ENCODE measurements at places on chromosomes 13 and 19.

GRCh38 chr13:30738526-30739236, 3.3 kb downstream of the ALOX5AP start:
- DNase-seq, result no peak

GRCh38 chr13:87538366-87539052, 132.7 kb upstream of the SLITRK5 start:
- no peak for DNase-seq

DNA sequence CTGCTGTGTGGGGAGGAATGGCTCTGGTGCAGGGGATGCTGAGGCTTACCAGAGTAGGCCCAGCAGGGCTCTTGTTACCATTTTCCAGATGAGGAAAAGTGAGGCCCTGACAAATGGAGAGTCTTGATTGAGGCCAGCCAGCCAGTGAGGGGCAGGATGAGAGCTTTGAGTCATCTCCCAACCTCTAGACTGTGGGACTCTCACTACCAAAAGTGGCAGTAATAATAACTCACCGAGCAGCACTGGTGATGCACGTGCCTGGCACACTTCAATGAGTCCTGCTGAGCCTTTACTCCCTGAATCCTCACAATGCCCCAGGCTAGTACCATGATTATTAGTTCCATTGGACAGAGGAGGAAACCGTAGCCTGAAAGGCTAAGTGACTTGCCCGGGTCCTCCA, 7.8 kb downstream of the CIC start:
- no peak for DNase-seq

GRCh38 chr19:29277102-29277501, 64.2 kb upstream of the UQCRFS1 start:
- no peak for DNase-seq

DNA sequence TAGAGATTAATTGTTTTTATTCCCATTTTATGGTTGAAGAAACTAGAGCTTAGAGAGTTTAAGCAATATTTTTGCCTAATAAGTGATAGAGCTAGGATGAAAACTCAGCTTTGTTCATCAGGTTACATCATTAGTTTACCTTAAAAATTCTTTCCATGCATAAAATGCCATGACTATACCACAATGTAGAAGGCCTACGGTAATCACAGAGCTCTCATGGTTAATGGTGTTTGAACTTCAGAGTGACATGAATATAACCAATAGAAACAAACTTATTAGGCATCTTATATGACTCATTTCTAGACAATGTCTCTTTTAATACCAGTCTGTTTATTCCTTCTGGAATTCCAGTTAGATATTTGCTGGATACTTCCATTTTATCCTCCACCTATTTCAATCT, 78.5 kb downstream of the FGF9 start:
- DNase-seq, result no peak
